ENCODE measurements at places on chromosomes 11 and 22.

DNA sequence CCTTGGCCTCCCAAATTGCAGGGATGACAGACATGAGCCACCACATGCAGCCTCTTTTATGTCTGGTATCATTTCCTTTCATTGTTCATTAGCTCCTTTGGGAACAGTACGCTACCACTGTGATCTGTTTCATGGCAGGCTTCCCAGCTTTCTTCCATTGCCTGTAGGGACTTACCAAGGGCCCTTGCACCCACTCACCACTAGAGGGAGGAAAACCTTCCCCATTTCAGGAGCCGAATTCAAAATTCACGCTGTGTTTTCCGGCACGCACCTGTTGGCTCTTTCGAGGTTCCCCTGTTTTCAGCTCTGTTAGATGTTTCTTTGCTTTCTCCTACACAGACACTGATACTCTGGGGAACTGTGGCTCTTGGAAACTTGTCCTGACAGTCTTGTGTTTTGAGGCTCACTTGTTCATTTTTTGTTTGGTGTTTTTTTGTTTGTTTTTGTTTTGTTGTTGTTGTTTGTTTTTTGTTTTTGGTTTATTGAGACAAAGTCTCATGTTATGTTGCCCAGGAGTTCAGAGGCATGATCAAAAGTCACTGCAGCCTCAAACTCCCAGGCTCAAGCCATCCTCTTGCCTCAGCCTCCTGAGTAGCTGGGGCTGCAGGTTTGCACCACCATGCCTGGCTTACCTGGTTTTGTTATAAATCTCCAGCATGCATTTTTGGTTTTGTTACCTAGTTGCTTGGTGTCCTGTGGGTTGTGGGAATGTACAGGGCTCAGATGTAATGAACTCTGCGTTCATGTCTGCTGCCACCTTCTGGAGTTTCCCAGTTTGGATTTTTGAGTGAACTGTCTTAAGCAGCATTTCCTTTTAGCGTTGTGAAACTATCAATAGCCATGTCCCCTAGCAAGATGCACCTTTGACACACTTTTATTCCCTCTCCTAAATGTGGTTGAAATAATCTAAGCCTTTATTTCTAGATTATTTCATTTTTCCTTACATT is 2.3 kb downstream of the KRTAP5-11 start:
- no peak for DNase-seq

GRCh38 chr11:104148074-104148473 is 15.9 kb downstream of the PDGFD start:
- no peak for DNase-seq

GRCh38 chr22:35477911-35478582 is 62.6 kb upstream of the RASD2 start:
- no peak for DNase-seq

DNA sequence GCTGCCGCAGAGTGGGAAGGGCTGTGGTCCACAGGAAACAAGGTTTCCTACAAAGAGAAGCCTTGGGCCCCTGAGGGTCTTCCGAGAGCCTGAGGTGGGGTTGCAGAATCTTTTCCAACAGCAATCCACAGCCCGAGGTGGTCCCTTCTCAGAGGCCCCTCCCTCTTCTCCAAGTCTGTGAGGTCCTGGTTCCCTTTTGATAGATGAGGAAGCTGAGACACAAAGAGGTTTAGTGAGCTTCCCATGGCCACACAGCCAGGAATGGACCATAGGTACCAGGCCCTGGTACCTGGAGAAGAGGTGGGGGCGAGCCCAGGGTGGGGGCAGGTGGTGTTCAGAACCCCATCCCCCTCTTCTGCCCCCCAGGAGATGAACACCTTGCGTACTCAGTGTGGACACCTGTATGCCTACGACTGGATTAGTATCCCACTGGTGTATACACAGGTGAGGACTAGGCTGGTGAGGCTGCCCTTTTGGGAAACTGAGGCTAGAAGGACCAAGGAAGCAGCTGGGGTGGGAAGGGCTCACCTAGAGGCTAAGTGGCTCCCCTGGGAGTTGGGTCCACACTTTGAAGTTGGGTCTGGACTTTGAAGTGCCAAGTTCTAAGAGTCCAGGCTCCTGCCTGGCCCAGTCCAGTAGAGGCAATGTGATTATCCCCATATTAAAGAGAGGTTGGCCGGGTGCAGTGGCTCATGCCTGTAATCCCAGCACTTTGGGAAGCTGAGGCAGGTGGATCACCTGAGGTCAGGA is 7.0 kb downstream of the BEST1 start:
- DNase-seq = peak; percentile 40

DNA sequence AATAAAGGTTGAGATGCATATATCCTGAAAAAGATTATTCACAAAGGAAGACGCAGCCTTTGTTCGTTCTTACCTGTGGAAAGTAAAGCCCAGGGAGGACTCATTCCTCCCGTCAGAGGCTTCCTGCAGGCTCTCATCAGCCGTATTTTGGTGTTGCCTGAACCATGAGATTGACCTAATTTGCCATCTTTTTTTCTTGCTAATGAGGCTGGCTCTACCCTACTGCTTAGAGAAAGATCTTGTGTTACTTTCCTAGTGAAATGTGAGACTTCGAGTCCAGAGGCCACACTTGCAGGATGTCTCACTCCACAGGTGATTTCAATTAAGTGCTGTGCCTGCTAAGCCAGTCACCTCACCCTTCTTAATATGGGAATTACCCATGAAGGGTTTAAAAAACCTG is 269.9 kb downstream of the NTM start:
- no peak for DNase-seq

DNA sequence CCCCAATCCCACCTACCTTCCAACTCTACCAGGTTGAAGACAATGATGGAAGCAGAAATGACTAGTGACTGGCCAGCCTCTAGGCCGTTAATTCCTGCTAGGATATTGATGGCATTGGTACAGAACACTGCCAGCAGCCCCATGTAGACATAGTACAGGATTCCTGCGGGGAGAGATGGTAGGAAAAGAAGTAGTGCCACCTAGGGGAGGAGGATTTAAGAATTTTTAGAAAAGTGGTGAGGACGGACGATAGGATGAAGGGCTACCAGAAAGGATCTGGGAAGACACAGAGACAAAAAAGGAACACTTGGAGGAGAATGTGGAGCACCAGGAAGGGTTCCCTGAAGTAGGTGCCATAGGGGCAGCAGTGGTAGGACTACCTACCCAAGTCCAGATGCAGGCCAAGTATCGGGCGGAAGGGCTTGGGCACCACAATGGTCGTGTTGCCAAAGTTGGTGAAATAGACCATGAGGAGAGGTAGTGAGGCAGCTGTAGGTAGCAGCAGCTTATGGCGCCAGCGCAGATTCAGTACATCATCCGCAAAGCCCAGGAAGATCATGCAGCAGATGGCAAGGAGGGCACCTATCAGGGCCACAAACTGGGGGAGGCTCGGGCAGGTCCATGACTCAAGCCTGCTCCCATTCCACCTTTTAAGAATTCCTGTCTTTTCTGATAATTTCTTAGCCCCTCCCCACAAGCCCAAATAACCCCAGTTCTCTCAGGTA is 1.2 kb downstream of the DPAGT1 start:
- no peak for DNase-seq

GRCh38 chr11:115682101-115682500 is 177.9 kb upstream of the CADM1 start:
- DNase-seq = no peak

GRCh38 chr11:17395978-17396377 is 7.5 kb upstream of the KCNJ11 start:
- DNase-seq = no peak

GRCh38 chr11:48107188-48107704 is 109.4 kb upstream of the OR4B1 start:
- peak; percentile 58 for DNase-seq

DNA sequence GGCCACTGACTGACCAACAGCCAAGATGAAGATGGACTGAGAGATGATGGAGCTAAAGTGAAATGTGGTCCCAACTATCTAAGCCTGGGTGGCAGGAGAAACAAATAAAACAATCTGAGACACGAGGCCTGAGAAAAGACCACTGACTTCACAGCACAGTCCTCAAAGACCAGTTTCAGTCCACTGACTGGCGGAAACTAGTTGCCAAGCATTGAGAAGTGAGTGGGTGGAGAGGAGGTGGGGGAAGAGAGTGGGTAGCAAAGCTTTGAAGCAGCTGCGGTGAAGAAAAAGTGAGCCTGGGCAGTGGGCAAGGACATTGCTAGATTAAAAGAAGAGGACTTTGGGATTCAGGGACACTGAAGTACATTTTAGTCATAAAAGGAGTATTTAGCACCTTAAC is 1.9 kb downstream of the MS4A1 start:
- DNase-seq = no peak

- no peak for DNase-seq
These were observed 19.8 kb upstream of the GALNT18 start for GRCh38 chr11:11641581-11641980.

- DNase-seq = no peak
These were observed 43.1 kb downstream of the NFAM1 start for GRCh38 chr22:42389143-42389542.

DNA sequence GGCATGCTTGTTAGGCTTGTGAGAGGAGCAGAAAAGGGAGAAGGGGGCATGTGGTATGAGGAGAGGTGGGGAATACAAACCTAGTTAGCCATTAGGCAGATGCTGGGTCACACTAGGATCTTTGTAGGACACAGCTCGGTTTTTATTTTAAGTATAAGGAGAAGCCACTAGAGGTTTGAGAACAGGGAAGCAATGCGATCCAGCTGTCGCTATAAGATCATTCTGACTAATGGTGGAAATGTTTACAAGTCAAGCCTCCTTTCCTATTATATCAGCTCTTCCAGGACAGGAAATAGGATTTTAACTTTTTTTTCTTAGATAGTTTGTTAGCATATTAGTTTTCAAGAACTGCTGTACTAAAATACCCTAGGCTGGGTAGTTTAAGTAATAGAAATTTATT is 609.9 kb downstream of the INSC start:
- no peak for DNase-seq

DNA sequence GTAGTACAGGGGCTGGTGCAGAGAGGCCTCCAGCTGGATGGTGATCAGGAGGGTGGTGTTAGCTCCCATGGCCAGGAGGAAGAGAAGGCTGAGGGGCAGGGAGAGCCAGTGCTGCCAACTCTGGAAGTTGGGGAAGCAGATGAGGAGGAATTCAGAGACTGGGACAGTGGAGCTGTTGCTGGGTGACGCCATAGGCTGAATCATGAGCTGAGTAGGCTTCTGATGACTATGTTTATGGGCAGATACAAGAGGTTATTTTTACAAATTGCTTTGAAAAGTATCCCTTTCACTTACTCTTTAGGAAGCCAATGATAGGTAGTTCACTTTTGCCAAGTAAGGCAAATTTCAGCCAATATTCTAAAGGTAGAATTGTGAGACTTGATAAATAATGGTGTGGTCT is 3.1 kb downstream of the OR56A1 start:
- DNase-seq = no peak

- DNase-seq = peak; percentile 85
These were observed 705 bp upstream of the CAPN1 start for GRCh38 chr11:65180877-65181568.

Data from activated CD8-positive, alpha-beta memory T cell treated with anti-CD3 and anti-CD28 coated beads for 24 hours (primary cell).